ENCODE measurements at places on chromosomes 13 and 19.
A peak's percentile ranks its signal among the peaks of the same experiment; 100 is the strongest.

GRCh38 chr13:33730619-33731018 is 87.3 kb upstream of the RFC3 start:
- no peak for DNase-seq

DNA sequence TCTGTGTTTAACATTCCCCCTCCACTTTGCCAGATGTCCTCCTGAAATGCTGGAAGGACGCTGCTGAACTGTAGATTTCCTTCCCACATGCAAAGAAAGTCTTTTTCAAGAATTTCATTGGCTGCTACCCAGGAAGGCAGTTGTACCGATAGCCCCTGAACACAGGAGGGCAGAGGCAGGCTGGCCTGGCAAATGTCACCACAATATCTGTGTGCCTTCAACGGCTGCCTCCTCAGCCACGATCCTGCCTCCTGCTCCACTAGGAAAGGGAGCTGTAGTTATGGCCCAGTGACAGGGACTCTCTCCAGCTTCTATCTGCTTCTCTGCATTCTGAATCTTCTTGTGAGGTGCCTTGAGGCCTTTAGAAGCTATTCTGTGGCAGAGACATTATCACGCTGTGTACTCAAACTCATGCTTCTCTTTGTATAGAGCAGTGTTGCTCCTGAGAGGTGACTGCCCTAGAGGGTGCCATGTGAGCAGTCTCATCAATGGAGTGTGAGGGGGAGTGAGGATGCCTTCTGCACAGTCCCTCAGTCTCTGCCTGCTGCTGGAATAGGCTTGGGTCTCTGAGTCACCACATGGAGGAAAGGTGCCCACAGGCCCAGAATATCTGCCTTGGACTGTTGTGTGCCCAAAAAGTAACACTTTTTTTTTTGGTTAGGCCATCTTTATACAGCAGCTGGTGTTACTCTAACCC is 279.8 kb downstream of the DNAJC15 start:
- no peak for DNase-seq

- no peak for DNase-seq
These were observed 435.1 kb downstream of the FOXO1 start for GRCh38 chr13:40231311-40231710.

DNA sequence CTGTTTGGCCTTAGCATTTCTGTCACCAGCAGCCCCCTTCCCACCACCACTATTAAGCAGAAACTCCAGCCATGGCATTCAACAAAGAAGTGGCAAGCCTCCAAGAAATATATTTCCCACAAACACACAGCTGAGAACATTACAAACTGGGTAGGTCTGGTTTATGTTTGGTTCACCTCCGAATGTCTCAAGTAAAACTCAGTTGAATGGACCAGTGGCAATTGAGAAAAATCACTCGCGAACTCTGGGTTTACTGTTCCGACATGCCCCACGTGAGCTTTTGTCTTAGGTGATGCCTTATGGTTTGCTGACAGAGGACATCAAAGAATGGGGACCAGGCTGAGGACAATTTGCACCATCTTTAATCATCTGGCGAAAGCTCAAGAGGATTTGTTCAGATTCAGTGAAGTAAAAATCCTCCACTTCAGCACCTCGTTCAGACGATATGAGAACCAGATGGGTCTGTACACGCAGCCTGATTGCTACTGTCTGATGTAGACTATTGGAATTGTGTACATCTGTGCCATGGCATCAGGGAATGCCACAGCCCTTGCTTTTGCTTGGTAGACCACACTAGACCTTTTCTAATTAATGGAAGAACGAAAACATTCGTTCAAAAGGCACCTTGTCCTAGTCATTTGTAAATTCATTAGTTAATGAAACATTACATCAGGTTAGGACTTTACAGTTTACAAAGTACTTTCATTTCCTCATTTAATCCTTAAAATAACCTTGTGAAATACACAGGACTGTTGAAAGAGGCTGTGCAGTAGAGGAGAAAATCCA is 59.4 kb downstream of the SLC10A2 start:
- no peak for DNase-seq

- no peak for DNase-seq
These were observed 20.7 kb upstream of the ZNF507 start for GRCh38 chr19:32324631-32325285.

DNA sequence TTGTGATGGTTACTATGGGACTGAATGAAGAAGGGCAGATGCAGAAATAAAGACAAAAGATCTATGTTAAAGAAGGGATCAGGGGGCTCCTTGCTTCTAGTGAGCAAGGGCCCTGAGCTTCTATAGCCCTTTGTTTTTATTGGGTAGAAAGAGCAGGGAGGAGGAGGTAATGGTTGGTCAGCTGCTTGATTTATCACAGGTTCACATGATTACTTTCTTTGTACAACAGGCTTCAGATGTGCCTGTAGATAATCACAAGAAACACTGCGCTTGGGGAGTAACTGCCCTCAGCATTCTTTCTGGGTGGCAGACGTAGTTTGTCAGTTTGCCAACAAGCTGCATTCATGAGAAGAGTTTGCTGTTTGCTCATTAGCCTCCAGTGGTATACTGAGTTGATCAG is 4.8 kb upstream of the ZNF439 start:
- no peak for DNase-seq

GRCh38 chr13:87798536-87798935 is 127.4 kb downstream of the SLITRK5 start:
- no peak for DNase-seq

GRCh38 chr19:36821758-36822157 is 16.4 kb downstream of the ZNF790 start:
- DNase-seq: no peak

DNA sequence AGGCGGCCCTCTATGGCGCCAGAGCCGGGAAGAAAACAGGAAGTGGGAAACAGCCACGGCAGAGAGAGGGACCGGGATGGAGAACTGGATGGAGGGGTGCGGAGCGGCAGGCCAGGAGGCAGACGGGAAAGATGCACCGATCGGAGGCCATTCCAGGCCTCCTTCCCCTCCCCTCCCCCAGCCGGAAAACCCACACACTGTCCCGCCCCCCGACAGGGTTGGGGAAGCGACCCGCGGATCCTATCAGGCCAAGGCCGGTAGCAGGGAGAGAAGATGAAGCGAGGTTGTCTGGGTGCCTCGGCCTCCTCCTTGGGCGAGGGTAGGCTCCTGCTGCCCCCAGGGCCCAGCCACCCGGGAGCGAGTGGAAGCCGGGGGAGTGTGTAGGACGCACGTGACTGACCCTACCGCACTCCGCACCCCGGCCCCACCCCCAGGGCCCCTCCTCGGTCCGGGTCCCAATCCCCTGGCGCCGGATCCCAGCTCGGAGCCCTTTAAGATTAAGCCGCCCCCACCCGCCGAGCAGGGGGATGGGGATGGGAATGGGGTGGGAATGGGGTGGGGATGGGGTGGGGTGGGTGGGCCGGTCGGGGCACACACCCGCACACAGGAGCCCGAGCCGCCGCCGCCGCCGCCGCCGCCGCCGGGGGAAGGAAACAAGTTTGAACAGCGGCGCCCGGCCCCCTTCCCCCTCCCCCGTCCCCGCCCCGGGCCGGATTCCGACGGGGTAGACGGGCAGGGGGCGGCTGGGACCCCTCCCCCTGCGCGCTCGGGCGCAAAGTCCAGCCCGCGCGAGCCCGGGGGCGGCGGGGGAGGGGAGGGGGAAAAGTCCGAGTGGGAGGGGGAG is 1.5 kb downstream of the ERF start:
- peak; percentile 60 for DNase-seq

GRCh38 chr13:40096357-40096901 is 441.0 kb downstream of the COG6 start:
- peak; percentile 31 for DNase-seq

DNA sequence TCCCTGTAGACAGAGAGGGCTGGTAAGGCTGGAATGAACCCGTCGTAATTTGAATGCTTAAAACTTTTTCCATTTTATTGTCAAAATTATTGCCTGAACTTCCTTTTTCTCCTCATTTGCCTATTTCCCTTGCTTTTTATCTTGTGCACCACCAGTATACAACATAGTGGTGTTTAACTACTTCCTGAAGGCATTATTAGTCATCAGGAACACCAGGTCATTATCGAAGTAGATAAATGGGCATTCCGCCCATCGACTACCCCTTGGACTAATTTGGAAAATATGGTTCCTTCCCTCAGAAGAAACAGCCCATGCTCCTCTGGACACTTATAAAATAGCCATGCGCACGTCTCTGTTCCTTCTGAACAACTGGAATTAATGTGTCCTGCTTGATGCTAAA is 232.1 kb downstream of the TM9SF2 start:
- DNase-seq: no peak

GRCh38 chr13:112795277-112795676 is 105.4 kb downstream of the ATP11A start:
- DNase-seq: no peak

- DNase-seq: peak; percentile 54
These were observed 40.3 kb downstream of the ANKRD10 start for GRCh38 chr13:110874508-110874960.

- no peak for DNase-seq
These were observed 598.6 kb downstream of the EFNB2 start for GRCh38 chr13:105936816-105937215.

- peak; percentile 20 for DNase-seq
These were observed 454 bp downstream of the BLVRB start for GRCh38 chr19:40465025-40465556.

GRCh38 chr13:29101409-29101808 is 281.3 kb downstream of the MTUS2 start:
- DNase-seq: no peak

DNA sequence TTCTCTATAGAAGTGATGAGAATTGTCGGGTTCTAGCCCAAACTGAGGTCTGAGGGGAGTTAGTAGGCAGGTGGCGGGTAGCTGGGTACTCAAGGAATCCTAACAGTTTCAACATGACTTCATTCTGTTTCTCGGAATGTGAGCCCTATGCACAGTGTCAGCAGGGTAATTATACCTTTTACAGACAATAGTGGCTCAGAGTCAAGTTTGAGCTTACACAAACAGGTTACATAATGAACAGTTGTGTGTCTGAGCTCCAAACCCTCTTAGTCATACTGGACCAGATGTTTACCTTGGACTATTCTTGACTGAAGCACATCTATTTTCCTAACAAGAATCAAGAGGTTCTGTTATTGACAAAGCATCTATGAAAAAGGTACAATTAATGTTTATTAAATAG is 1066.7 kb upstream of the PCDH20 start:
- DNase-seq: no peak

DNA sequence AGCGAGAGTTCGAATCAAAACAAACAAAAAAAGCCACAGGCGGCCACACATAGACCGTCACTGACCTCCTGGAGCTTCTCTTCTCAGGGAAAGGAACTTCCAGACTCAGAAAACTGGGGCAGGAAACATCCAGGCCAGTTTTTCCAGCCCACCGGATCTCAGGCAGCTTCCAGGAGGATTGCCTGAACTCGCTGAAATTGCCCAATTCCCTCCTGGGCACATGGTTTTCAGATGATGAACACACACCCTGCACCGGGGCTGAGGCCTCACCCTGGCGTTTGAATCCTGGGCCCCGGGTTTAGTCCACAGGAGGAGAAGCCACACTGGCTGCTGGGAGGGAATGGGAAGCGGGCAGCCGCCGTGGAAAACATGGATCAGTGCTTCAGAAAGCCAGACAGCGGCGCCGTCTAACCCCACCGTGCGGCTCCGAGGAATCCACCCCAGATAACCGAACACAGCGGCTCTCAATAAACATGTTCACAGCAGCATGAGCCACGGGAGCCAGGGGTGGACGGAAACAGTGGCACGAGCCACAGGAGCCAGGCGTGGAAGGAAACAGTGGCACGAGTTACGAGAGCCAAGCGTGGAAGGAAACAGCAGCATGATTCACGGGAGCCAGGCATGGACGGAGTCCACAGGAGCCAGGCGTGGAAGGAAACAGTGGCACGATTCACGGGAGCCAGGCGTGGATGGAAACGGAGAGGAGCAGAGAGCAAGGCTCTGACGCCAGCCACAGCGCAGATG is 18.2 kb upstream of the PTBP1 start:
- no peak for DNase-seq

- DNase-seq: no peak
These were observed 335.0 kb downstream of the RFC3 start for GRCh38 chr13:34152996-34153395.

Data from stimulated activated CD4-positive, alpha-beta T cell treated with anti-CD3 and anti-CD28 coated beads, Interleukin-4, amount 100 ng/mL, for 48 hours (primary cell).